Activated naive CD4-positive, alpha-beta T cell (primary cell): ENCODE measurements at places on chromosomes 1 and 21.

GRCh38 chr1:228291906-228292608, 84.2 kb downstream of the OBSCN start:
- no peak for DNase-seq

DNA sequence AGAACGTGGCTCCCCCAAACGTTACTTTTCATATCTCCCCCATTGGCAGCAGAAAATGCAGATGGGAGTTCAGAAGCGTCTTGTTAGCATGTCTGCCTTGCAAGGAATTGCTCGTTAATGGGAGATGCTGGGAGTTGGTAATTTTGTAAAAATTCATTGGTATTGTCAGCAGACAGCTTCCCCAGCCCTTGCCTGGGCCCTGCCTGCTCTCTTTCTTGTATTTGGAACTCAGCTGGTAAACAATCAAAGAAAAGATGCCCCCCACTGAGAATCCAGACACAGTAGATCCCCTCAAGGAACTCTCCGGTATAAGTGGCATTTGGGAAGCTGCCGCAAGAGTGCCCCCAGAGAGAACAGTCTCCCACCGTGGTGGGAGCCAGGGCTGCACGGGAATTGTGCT, 94.4 kb upstream of the IGSF21 start:
- DNase-seq: no peak

- DNase-seq: no peak
These were observed 53.8 kb downstream of the TRIM11 start for GRCh38 chr1:228352677-228353481.

GRCh38 chr1:163414778-163415177, 93.0 kb downstream of the NUF2 start:
- no peak for DNase-seq

- no peak for DNase-seq
These were observed 8.0 kb upstream of the C1orf159 start for GRCh38 chr1:1123581-1124507.
